ENCODE measurements at places on chromosomes 7 and 10.

DNA sequence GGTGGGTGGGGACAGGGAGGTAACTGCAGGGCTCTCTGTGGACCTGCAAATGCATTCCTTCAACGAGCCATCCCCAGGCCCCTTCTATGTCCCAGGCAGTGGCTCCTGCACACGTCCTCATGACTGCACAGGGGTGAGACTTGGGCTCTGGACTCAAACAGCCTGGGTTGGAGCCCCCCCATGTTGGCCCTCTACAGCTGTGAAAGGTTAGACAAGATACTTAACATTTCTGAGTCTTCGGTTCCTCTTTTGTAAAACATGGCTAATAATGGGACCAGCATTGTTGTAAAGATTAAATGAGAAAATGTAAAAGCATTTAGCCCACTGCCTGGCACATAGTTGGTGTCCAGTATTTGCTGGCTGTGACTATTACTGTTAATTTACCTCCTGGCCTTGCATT is 41.8 kb downstream of the CHST3 start:
- DNase-seq = no peak

GRCh38 chr10:20276127-20276979 is 460.1 kb downstream of the PLXDC2 start:
- DNase-seq = no peak

- no peak for DNase-seq
These were observed 119.9 kb downstream of the LRRC18 start for GRCh38 chr10:48819783-48820182.

DNA sequence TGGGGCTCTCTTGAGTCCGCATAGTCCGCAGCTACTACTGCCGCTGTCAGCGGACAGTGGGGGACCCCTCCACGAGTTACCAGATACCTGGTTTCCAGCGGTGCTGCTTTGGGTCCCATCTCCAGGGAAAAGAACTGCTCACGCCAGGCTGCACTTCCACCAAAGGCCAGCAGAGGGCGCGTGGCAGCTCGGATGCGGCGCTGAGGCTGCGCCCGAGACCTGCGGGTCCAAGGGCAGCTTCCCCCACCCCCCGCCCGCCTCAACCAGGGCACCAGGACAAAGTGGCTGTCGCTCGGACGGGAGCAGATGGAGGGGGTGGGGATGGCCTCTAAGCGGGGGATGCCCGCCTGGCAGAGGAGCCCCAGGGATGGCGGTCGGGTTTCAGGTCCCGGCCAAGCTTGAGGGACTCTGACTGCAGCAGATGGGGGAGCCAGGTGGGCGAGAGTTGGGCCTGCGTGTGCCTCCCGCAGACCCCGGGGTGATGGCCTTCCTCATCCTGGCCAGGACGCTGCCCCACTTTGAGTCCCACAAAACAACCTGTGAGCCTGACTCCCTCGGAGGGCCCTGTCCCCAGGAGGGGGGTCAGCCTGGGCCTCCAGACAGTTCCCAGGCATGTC is 23.8 kb upstream of the ZNF735 start:
- DNase-seq = no peak

DNA sequence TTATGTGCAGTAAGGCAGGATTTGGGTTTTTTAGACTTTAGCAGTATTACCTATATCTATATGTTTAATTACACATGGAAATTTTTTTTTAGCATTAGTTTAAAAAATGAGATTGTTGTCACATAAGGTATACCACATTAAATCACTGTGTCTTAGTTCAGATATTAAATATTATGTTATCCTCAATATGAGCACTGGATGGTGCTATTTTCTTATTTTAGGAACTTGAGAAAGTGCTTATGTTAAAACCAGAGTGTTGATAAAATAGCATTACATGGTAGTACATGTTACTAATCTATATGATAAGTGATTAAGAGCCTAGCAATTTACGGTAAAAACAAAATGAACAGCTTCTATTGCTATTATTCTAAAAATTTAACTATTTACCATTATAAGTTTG is 28.8 kb downstream of the MIOS start:
- DNase-seq = no peak

DNA sequence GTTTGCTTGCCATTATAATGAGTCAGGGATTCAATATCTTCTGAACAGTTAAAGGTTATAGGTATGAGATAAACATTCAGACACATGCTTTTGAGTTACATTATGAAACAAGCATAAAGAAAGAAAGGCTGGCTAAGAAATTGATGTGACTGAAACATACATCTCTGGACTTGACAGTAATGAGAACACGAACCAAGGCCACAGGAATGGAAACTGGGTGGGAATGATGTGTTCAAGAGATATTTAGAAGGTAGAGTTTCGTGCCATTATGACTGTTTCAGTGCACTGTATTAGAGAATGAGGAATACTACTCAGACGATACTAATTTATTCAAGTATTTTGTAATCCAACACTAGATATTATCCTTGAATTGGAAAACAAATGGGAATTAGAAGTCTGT is 332.1 kb upstream of the MAGI2 start:
- DNase-seq = peak; percentile 40

DNA sequence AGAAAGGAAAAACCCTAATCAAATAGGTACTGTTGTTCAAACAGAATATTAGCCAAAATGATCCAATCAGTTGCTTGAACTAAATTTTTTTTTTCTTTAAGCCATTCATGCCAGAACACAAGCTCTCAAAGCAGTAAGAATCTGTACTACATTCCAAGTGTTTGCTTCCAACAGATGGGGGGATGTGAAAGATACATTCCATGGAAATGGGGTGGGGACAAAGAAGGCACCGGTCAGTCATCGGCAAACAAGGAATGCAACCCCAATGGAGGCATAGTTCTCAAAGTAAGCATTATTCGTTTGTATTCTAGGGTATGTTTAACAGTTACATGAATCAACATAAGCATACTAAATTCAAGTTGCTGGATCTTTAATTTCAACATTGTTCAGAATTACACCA is 32.5 kb downstream of the C10orf143 start:
- DNase-seq = no peak

GRCh38 chr7:95798401-95798930 is 26.1 kb downstream of the DYNC1I1 start:
- no peak for DNase-seq

DNA sequence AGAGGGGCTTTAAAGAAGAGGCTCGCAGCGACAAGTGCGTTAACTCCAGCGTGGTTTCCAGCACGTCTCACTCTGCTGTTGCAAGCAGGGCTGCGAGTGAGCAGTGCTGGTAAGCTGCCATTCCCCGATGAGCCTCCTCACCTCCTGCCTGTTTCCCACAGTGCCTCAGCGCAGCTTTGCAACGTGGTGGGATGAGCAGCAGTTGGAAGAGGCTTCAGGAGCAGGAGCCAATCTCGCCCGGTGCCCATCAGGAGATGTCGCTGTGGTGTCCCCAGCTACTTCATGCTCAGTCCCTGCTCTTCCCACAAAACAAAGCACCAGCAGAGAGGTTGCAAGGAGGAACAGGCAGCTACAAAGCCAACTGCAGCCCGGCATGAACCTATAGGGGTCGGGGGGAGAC is 2.4 kb upstream of the ADARB2 start:
- no peak for DNase-seq

GRCh38 chr7:30237271-30237695 is 47.1 kb upstream of the ZNRF2 start:
- DNase-seq = no peak

GRCh38 chr7:151078233-151079040 is 2.2 kb downstream of the FASTK start:
- DNase-seq = no peak

DNA sequence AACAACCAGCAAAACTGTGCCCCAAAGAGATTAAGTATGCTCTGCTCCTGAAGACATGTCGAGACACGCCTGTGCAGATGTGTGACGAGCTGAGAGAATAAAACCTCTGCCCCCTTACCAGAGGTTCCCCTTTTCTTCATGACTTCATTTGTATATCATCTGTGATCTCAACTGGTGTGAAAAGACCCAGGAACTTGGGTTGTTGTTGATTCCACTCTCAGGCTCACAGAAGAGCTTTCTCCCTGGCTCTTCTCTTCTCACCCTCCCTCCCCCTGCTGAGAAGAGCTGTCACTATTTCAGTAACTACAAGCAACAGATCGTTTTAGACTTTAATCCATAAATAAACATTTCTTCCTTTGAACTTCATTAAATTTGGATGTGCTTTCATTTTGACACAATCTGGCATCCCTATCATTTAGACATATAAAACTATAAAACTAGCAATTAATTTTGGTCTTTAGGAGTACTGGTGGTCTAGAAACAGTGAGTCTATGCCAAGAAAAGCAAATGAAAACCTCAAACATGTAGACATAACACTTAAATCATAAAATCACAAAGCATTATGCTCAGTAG is 179.3 kb upstream of the FZD8 start:
- DNase-seq = no peak

GRCh38 chr7:109950821-109951564 is 1139.9 kb upstream of the LRRN3 start:
- DNase-seq = no peak

DNA sequence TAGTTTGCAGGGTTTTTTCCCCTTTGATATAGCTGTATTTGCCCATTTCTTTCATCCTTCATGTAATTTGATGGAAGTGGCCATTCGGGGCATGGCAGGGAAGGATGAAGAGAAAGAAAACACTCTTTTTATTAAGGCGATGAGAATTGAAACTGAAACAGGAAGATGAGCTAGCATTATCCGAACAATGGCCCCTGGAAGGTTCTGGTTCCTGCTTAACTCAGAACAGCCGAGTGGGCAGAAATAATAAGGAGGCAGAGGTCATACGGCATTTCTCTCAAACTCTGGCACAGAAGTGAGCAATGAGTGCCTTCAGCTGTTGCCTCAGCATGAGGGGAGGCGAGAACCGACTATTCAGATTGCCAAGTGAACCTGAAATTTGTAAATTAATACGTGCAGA is 113.2 kb upstream of the MYO3A start:
- DNase-seq = no peak

DNA sequence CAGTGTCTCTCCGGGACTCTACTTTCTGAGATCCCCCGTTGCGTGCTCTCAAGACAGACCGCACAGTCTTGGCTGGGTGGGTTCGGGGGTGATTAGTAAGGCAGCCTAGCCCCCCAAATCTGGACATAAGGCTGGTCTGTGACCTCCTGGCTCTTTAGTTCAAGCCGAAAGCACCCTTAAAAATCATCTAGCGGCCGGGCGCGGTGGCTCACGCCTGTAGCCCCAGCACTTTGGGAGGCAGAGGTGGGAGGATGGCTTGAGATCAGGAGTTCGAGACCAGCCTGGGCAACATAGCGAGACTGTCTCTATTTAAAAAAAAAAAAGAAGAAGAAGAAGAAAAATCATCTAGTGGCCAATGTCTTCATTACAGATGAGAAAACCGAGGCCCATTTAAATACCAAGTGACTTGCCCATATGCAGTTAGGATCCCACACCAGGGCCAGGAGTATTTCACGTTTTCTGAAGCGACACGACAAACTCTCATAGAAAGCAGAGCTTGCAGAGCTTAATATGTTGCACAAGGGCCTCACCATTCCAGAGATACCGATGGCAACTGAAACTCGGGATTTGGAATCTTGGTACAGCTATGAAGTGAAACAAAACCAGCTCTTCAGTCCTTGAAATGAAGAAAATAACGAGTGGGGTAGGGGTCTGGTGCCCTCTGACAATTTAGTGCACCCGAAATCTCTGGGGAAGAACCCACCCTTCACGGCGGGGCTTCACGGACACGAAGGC is 703 bp upstream of the HILPDA start:
- DNase-seq = peak; percentile 3

DNA sequence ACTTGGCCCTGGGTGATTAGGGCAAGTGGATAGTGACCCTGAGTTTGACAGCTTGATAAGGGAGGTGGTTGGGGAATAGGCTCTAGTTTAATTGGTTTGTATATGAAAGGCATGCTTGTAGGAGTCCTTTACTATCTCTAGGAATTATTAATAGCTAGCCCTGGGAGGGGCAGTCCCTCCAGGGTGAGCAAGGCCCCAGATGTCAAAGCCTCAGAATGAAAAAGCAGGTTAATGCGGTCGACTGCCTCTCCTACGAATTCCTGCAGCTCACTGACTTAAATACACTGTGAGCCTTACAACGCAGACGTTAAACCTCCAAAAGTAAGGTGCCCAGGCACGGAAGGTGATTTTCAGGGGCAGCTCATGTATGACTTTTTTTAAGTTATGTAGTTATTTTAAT is 5.2 kb upstream of the BTBD16 start:
- DNase-seq = no peak

DNA sequence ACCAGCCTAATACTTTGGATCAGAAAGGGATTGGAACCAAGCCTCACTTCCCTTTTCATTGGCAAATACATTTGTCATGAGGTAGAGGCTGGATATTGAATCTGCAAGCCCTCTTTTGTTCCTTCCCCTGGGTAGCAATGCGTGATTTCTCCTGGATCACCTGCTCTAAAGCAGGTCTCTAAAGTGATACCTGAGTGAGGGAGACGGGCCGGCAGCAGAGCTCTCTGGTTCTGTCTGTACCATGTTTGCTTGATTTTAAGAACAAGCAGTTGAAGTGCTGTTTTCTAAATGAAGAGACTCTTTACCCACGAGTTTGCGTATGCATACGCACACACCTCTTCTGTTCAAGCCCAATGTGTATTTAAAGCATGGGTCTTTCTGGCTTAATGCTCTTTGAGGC is 41.1 kb downstream of the GARS1 start:
- no peak for DNase-seq

DNA sequence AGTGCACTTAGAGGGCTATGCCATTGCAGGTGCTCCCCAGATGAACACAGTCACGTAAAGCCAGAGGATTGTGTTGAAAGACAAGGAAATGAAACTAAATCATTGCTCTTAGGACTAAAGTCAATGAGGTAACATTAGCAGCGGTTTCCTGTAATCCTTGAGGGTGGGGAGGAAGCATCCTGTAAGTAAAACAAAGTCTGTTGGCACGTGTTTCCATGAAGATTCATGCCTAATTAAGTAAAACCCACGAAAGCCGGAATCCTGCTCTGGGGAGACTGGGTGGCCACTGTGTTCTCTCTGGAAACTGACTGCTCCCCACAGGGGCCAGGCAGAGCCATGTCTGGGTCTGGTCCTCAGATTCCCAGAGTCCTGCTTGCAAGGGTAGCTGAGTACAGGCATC is 18.3 kb downstream of the STEAP1B start:
- DNase-seq = peak; percentile 52

DNA sequence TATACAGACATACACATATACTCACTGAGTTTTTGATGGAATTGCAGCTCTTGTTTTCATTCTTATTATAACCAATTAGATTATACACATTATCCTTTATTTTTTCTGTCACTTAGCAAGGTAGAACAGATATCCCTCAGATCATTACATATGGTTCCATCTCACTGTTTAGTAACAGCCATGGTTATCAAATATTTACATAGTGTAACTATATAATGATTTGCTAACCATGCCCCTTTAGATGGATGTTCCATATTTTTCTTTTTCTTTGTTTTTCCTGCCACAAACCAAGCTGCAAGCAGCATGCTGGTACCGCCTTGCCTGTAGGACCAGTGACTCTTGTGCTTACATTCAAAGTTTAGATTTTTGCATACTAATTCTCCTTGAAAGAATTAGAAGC is 163.4 kb upstream of the NFE2L3 start:
- no peak for DNase-seq

GRCh38 chr7:14124716-14125115 is 135.2 kb upstream of the ETV1 start:
- no peak for DNase-seq

GRCh38 chr7:116724560-116725231 is 52.7 kb downstream of the MET start:
- no peak for DNase-seq

- DNase-seq = no peak
These were observed 165.6 kb upstream of the FAM3C start for GRCh38 chr7:121561717-121562116.

- DNase-seq = no peak
These were observed 161.2 kb downstream of the CELF2 start for GRCh38 chr10:11178606-11179515.
